ENCODE measurements at places on chromosomes 11 and 22.
A peak's percentile ranks its signal among the peaks of the same experiment; 100 is the strongest.

DNA sequence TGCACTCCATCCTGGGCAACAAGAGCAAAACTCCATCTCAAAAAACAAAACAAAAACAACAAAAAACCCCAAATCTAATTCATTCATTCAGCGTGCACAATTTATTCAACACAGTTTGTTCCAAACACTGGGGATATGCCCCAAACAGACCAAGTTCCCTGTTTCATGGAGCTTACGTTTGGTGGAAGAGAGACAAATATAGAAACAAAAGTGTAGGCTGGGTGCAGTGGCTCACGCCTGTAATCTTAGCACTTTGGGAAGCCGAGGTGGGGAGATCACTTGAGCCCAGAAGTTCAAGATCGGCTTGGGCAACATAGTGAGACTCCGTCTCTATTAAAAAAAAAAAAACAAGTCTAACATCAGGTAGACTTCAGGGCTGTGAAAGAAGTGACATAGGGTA is 52.4 kb downstream of the PTPRJ start:
- DNase-seq = no peak

DNA sequence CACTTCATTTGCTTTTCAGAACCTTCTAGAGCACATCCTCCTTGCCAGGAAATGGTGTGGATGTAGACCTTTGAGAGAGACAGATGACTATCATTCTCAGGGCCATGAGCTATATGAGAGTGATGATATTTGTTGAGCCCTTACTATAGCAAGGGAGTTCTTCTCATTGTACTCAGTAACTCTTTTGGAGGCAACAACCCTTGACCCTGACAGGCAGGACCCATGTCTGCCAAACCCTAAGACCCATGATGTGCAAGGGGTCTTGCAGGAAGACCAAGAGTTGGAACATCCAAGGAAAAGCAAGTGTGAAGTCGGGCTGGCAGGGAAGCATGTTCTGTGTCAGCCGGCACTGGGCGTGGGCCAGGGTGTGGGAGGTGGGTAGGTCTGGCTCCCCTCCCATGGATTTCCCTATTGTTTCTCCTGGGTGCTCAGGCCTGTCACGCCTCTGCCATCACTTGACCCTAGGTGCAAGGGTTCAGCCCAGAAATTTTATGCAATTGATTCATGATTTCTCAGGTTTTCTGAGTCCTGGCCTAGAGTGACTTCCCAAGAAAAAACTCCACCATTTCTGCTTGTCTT is 1.2 kb downstream of the FOLR3 start:
- no peak for DNase-seq

DNA sequence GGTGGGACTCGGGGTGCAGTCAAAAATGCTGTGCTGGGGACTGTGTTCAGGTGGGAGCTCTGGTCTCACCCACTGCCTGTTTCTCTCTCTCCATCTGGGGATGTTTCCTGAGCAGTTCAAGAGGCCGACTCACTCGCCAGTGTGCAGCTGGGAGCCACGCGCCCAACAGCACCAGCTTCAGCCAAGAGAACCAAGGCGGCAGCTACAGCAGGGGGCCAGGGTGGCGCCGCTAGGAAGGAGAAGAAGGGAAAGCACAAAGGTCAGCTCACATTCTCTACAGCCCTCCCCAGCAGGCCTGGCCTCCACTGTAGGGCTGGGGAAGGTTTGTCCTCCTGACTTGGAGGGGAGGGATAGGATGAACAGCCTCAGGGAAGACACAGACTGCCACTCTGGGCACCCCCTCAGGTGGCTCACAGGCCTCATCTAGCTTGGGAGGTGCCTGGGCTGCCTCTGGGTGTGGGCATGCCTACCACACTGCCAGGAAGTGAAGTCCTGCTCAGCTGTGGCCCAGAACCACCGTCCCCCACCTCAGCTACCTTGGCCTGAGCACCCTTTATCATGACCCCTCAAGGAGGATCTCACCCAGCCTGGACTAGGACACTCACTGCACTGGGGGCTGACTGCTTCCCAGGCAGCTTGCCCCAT is 13.0 kb downstream of the TUB start:
- DNase-seq = no peak

DNA sequence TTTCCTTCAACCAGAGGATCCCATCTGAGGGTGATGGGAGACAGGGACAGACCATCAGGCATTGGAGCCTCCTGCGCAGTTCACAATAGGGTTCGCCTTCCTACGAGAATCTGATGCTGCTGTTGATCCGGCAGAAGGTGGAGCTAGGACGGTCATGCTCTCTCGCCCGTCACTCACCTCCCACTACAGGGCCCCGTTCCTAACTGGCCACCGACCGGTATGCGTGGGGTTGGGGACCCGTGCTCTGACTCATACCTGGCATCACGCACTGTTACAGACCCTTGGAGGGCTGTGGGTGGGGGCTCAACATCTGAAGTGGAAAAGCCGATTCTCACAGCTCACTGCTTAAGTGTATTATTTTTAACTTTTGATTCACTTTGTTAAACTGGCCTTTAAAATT is 402.3 kb downstream of the BRD1 start:
- no peak for DNase-seq

DNA sequence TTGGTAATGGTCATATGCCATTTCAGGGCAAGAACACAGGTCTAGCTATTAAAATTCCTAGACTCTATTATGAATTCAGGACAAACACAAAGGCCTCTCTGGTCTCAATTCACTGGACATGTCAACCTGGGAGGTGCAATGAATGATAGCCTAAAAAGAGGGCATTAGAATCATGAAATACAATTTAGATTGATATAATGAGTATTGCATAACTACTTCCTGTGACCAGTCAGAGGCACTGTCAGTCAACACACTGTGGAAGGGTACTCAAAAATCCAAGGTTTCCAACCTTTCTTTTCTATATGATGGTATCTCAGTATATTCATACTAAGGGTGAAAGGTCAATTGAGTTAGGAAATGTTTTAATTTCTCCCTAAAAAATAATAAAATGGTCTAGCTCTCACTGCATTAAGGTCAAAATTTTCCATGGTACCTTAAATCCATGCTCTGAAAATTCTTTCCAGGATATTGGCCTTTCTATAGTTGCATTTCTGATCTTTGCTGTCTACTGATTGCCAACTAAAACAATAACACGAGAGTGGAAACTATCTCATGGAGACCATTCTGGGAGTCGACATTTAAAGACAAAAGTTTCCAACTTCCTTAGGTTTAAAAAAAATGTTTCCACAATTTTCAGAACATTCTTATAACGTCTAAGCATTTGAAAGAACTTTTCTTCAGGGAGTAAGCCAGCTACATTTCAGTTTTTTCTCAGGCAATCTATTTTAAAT is 81.7 kb upstream of the APOA1 start:
- no peak for DNase-seq

DNA sequence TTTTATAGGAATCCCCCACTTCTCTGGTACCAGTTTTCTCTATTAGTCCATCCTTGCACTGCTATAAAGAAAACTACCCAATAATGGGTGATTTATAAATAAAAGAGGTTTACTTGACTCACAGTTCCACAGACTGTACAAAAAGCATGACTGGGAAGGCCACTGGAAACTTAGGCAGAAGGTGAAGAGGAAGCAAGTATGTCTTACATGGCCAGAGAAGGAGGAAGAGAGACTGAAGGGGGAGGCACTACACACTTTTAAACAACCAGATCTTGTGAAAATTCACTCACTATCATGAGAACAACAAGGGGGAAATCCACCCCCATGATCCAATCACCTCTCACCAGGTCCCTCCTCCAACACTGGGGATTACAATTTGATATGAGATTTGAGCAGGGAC is 68.9 kb upstream of the GNAZ start:
- DNase-seq = no peak

GRCh38 chr22:44067901-44068300 is 43.8 kb downstream of the PARVB start:
- no peak for DNase-seq

GRCh38 chr11:103959279-103959942 is 77.0 kb upstream of the DDI1 start:
- peak; percentile 41 for DNase-seq

DNA sequence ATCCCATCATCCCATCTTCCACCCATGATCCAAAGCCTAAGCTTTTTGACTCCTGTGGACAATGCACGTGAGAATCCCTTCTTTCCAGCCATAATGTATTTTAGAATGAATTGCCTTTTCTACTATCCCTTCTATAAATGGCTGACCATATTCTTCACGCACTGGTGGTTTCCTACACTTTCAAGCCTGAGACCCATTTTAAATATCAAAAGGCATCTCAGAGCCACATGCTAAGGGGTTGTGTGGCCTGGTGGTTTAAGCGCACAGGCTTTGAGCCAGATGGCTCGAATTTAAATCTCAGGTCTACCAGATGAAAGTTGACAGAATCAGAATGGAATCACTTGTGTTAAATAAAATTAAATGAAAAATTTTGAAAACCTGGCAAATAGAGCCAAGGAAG is 54.5 kb downstream of the C11orf91 start:
- no peak for DNase-seq

DNA sequence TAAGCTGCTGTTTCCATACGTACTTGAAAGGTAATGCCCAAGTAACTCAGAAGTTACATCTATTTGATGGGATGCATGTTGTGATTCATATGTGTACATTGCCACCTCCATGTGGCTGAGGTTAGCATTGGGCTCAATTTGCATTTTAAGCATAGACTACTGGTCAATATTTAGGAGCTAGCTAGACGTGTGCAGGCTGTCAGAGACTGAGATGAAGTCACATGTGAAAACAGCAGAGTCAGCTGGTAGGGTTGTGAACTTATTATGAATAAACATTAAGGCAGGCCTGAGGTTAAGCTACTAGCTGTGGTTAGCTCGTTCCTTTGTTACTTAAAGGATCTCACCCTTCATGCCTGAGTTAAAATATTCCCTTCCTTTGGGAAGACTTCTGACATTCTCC is 114.5 kb upstream of the MTNR1B start:
- no peak for DNase-seq

DNA sequence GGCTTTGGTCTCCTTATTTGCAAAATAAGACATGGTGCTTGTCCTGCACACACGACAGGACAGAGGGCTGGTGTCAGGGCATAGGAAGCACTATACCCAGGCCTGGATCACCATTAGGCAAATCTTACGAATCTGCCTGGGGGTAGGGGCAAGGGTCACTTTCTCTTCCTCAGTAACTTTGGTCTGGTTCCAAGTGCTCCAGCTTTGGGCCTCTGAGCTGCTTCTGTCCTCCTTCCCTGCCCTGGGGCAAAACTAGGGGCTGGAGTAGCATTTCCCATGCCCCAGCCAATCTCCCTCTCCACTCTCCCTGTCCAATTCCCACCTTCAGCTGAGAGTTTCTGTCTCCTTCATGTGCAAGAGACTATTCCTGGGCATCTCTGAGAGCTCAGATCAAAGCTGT is 123.7 kb upstream of the NECTIN1 start:
- DNase-seq = no peak

GRCh38 chr11:121356357-121356756 is 63.8 kb downstream of the SC5D start:
- no peak for DNase-seq

DNA sequence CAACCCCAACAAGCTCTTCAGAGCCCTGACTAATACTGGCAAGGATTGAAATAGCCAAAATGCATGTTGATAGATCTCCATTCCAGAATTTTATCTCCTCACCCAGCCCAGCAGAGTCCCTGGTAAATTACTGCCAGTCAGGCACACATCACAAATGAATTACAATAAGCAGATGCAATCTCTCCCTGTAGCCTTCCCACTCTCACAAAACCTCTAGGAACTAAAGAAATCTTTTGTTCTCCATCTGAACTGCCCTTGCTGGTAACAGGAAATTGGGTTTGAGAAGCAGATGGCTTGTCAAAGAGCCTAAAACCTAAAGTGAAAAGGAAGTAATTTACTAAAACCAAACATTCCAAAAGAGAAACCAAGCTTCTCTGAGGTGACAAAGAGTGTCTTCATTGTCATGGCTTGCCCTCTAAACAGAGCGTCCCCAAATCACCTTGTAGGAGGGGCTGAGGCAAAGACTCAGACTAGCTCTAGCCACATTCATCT is 59.5 kb downstream of the FAM168A start:
- DNase-seq = peak; percentile 26

GRCh38 chr11:78841456-78842060 is 266.9 kb upstream of the NARS2 start:
- no peak for DNase-seq

GRCh38 chr22:29080106-29080975 is 7.5 kb downstream of the KREMEN1 start:
- no peak for DNase-seq
